Hematopoietic multipotent progenitor cell treated with erythropoietin and hydrocortisone succinate and interleukin-3 and kit ligand, for 6 days (in vitro differentiated cells): ENCODE measurements at places on chromosomes 2 and 18.

DNA sequence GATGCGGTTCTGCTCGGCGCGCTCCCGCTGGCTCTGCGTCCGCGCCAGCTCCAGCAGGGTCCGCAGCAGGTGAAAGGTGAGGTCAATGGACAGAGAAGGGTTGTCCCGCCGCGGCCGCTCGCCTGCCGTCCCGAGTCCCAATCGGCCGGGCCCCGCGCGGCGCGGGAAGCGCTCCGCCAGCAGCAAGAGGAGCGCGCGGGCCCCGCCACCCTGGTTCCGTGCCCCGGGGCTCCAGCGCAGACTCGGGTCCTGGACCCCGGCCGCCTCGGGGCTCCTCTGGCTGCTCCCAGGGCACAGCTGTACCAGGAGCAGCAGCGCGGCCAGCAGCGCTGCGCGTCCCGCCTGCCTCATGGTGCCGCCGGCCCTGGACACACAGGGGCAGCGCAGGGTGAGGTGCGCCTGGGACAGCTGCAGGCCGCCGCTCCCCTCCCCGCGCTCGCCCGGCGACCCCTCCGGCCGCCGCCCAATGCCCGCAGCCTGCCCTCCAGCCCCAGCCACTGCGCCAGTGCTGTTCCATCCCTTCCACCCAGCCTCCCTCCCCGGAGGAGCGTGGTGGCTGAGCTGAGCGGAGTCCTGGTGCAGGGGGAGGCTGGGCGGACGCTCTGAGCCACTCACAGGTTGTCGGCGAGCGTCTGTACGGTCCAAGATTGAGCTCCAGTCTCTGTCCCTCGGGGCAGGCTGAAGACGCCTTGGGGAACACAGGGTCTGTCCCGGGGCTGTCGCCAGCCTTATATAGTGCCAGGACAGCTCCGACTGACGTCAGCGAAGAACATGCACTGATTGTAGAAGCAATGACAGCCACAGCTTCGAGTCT, 493 bp downstream of the UCN start:
- DNase-seq, result no peak

DNA sequence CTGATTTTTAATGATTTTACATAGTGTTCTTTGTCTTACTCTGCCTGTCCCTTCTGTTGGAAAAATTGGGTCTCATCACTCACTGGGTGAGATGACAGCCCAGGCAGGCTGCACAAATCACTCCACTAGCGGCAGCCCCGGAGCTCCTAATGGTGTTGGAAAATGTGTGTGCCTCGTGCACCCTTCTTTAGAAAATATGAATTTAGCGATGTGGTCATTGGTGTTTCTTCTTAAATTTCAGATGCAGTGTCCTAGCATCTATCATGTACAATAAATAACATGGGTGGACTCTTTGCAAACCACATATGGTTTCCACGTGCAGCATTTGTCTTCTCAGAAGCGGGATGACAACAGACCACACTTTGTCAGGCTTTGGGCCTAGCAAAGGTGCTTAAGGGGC, 194.2 kb downstream of the ACKR3 start:
- DNase-seq, result no peak

GRCh38 chr2:227340106-227340505, 15.1 kb downstream of the MFF start:
- DNase-seq, result no peak

DNA sequence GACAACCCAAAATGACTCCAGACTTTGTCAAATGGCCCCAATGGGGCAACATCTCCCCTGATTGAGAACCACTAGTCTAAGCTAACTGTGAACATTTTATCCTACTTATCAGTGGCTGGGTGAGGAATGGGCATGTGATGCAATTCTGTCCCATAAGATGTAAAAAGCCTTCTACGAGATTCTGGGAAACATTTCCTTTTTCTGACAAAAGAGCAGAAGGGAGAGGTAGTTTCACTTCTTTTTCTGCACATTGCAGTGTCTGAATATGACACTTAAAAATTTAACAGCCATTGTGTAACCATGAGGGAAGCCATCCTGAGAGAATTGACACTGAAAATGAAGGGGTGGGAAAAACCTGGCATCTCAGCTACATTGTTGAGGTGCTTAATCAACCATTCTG, 17.3 kb upstream of the MARCHF4 start:
- DNase-seq, result no peak

DNA sequence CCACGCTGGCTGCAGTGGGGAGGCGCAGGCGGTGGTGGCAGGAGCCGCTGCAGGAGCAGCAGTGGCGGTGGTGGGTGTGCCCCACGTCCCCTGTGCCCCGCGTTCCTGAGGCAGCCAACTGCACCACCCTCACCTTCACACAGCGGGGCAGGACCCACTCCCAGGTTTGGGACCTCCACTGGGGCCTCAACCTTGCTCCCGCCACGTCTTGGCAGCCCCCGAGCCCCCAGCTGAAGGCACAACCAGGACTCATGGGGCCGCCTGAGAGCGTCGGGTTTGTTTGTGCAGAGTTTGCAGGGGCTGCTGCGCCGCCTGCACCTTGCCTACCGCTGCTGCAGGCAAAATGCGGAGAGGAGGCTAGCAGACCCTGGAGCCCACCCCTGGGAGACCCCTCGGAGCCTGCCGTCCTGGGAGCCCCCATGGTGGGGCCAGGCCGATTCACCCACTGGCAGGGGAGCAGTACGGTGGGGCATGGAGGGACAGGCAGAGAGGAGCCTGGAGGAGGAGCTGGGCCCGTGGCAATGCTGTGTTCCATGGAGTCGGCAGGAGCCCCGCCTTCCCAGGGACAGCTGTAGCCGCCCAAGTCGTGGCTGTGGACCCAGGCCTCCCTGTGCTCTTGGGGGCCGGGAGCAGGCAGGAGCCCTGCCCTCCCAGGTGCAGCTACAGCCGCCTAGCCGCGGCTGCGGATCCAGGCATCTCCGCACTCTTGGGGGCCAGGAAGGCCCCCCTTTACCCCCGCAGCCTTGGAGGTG, 14.7 kb upstream of the EML6 start:
- DNase-seq, result peak; percentile 27

- DNase-seq, result no peak
Measured at GRCh38 chr2:186135686-186136085, 350.4 kb upstream of the ZC3H15 start.

DNA sequence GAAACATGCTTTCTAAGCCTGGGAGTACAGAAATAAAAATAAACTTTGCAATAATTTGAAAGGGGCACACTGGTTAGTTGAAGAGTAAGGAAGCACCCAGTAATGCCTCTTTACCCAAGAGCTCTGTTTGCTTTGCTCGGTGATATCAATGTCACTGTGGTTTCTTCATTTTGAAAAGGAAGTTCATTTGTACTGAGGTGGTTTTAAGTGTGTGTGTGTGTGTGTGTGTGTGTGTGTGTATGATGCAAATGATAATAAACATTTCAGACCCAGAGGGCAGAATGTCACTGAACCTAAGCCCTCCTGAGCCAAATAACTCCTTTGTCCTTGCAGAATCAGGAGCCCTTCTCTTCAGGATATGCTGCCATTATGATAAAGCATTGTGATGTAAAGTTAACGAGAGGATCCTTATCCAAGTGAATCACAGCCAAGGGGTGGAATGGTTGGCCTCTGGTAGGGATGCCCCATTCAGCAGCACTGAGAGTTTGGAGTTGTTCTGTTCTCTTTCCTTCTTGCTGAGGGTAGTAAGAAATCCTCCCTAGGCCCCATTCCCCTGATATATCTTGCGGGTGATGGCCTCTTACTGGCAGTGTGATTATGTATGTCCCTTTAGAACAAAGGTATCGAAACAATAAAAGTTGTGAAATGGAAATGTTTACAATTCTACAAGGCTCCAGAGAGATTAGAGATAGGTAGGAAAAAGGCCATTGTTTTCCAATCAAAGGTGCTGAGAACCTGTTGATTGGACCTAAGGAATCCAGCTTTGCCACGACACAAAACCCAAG, 7.6 kb downstream of the ITGA6 start:
- peak; percentile 60 for DNase-seq
